ENCODE measurements at places on chromosomes 13 and 19.
A peak's percentile ranks its signal among the peaks of the same experiment; 100 is the strongest.

DNA sequence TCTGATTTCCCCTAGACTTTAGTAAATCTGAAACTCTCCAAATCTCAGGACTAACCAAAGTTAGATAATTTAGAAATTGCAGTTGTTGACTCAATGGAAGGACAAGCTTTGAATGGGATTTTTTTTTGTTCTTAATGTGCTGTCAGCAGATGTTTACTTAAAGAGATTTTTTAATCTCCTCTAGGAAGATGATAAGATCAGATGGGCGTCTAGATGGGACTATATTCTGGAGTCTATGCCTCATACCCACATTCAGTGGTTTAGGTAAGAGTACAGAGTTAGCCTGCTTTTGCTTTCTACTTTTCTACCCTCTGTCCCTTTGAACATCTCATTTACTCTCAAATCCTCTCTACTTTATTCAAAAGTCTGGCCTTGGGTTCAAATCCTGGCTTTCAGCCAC is 39.3 kb downstream of the TM9SF2 start:
- no peak for DNase-seq

DNA sequence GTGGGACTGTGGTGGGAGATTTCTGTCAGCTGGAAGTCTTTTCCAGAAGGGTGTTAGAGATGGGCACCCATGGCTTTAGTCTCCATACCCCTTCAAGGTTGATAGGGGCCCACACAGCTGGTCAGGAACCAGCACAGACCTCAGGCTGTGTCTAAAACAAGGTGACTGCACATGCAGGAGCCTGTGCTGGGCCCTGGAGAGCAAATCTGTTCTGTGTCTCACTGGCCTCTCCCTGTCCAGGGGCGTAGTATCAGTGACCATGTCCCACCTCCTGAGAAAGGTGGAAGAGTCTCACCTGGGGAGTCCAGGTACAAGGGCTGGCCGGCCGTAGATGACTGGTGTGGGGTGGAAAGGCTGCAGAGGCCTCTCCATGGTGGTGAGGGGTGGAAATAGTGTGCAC is 19.4 kb downstream of the ZNF175 start:
- no peak for DNase-seq

- DNase-seq = peak; percentile 48
These were observed 193.6 kb downstream of the RAP2A start for GRCh38 chr13:97627566-97627965.

GRCh38 chr19:7216373-7216902 is 77.8 kb downstream of the INSR start:
- no peak for DNase-seq

DNA sequence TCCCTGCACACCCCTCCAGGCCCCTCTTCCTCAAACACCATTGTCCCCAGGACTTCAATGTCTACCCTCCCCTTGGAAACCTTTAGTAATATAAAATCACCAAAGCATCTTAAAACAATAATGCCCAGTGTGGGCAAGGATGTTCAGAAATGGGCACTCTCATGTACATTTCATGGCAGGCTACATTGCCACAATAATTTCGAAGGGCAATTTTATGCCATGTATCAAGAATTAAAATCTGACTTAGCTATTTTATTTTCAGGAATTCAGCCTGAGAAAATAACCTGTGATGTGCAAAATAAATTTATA is 35.8 kb upstream of the IGSF23 start:
- no peak for DNase-seq

- DNase-seq = no peak
These were observed 9.6 kb upstream of the CYSLTR2 start for GRCh38 chr13:48644141-48644540.

- DNase-seq = no peak
These were observed 11.1 kb upstream of the SLC39A3 start for GRCh38 chr19:2750808-2751437.

GRCh38 chr19:35350591-35350990 is 2.9 kb downstream of the FFAR1 start:
- no peak for DNase-seq

DNA sequence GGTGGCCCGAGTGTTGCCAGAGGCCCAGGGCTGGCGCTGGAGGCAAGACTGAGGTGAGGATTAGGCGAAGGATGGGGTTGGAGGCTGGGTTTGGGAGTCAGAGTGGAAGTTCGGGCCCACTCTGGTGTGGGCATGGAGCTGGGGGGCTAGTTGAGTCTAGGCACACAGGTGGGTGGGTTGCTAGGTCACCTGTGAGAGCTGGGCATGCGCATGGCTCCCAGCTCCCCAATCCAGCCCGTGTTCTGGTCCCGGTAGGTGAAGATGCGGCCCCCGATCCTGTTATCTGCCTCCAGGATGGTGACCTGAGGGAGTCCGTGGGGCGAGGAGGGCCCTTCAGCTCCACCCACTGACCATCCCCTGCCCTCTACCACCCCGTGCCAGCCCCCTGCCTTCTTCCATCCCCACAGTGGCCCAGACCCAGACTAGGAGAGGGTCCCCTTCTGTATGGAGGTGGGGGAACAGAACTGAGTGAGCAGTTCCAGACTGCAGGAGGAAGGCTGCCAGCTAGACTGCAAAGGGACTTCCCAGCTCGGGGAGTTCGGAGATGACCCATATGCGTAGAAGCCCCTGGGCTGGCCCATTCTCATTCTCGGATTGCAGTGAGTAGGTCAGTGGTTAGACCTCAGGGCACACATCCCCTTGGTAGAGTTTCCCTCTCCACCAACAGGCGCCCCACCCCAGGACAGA is 1.7 kb downstream of the IL4I1 start:
- DNase-seq = no peak

DNA sequence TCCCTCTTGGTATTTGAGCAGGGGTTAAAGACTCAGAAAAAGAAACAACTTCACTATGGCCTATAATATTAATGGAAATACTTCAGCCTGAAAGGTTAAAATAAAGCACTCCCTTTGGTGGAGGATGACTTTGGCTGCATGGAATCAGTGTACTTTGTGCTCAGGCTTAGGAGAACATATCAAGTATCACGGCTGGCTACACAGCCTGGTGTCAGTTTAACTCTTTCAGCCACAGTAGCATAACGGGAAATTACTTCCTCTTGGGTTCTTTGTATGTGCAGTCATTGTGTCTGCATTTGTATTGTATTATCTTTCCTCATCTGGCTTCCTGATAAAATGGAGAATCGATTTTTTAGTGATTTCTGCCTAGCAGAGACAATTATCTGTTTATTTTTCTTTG is 239.0 kb downstream of the GGACT start:
- no peak for DNase-seq

DNA sequence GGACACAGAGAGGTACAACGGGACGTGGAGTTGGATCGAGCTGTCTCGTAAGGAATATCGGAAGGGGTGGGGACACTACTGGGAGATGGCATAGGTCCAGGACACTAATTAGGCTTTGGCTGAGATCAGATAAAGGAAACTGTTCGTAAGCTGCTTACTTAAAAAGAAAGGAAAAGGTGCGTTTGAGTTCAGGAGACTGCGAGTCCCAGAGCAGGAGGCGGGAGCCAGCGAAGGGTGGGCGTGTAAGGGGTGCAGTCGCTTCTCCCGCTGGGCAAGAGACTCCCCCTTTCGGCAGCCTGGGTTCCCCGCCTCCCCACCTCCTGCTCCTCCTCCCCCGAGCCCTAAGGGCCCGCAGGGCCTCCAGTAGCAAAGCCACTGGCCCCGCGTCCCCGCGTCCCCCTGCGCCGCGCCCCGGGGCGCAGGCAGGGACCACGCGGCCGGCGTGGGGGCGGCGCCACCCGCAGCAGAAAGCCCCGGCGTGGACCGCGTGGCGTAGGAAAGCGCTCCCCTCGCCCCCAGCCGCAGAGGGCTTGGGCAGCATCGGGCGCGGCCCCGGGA is 547 bp downstream of the ABCC4 start:
- peak; percentile 76 for DNase-seq

GRCh38 chr13:99949679-99950413 is 21.7 kb downstream of the ZIC5 start:
- no peak for DNase-seq

- no peak for DNase-seq
These were observed 25.0 kb upstream of the C1QTNF9B start for GRCh38 chr13:23922005-23922932.

DNA sequence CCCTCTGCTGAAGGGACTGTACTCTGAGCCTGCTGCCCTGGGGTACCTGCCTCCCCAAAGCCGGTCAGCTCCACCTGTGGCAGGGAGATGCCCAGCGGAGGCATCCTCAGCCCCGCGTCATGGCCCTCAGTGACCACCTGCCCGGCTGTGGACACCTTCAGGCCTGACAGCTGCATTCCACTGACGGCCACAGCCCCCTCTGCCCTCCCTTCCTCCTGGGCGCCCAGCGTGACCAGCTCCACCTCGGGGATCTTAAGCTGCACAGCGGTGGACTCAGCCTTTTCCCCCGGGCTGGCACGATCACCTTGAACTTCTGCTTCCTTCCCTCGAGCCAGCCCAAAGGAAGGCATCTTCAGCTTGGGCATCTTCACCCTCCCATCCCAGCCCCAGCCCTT is 4.8 kb upstream of the HIPK4 start:
- no peak for DNase-seq

GRCh38 chr13:42548731-42549551 is 25.0 kb upstream of the TNFSF11 start:
- DNase-seq = no peak

- DNase-seq = no peak
These were observed 99.3 kb upstream of the GJB6 start for GRCh38 chr13:20331419-20331818.

DNA sequence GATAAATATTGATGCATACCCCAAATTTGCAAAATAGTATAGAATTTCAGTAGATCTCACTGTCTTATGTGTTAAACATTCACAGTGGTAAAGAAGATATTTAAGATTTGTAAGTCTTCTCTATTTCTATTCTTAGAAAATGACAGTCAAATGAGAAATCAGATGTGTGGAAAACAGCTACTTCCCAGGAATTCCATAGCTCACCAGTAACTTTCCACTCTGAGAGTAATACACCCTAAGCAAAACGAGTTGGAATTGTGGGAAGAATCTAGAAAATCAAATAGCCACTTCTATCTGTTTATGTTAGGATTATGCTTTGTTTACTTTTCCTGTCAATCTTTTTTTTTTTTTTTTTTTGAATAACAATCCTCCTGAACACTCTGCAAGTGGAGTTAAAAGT is 69.1 kb downstream of the FLT1 start:
- no peak for DNase-seq

DNA sequence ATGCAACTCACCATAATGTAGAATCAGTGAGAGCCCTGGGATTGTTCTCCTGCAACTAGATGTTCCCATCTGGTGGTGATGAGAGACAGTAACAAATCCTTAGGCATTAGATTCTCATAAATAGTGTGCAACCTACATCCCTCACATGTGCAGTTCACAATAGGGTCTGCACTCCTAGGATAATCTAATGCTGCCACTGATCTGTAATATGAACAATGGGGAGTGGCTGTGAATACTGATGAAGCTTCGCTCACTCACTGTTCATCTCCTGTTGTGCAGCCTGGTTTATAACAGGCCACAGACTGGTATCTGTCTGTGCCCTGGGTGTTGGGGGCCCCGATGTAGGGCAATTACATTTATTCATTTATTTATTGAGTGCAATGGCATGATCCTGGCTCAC is 86.9 kb downstream of the ZNF254 start:
- DNase-seq = no peak

- DNase-seq = no peak
These were observed 10.3 kb upstream of the DACH1 start for GRCh38 chr13:71877256-71877653.

DNA sequence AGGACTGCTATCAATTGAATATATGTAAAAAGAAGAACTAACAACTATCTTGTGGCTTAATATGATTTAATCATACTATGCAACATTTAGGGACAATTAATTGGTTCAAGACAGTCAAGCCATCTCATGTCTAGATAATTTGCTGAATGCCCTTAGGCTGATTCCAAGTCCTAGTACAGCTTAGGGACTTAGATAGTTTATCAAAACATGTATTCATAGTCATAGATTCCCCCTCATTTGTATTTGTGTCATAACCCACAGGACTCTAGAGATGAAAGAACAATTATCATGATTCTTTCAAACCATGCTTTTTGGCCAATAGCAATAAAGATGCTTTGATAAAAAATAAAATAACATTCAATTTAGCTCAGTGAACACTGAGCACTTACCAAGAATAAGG is 607.6 kb downstream of the SLITRK1 start:
- peak; percentile 16 for DNase-seq

DNA sequence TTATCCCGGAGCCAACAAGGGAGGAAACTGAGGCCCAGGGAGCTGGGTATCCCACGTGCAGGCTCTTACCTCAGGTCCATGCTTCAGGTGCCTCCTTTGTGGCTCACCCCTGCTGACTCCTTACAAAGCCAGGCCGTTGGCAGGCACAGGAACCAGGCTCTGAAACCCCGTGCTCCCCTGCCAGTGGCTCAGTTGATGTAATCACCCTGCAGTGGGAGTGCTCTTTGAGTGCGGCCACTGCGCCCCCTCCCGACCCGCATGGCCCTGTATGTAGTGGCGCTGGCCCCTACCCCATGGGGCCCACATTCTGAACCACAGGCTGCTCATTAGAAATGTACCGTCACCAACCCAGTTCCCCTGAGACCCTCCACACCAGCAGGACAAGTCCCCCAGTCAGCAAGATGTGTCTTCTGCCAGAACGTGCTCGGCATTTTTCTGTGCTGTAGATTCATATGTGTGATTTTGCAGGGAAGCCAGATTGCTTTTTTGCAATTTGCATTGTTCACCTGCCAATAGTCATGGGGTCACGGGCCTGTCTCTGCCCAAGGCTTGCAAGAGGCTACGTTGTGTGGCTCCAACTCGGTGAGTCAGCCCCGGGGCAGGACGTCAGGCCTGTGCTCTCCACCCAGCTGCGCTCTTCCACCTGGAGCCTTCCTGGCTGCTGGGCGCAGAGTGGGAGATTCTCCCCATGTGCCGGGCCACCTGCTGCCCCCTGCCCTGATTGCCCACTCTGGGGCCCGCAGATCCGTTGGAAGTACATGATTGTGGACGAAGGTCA is 60.3 kb downstream of the SMARCA4 start:
- DNase-seq = no peak

DNA sequence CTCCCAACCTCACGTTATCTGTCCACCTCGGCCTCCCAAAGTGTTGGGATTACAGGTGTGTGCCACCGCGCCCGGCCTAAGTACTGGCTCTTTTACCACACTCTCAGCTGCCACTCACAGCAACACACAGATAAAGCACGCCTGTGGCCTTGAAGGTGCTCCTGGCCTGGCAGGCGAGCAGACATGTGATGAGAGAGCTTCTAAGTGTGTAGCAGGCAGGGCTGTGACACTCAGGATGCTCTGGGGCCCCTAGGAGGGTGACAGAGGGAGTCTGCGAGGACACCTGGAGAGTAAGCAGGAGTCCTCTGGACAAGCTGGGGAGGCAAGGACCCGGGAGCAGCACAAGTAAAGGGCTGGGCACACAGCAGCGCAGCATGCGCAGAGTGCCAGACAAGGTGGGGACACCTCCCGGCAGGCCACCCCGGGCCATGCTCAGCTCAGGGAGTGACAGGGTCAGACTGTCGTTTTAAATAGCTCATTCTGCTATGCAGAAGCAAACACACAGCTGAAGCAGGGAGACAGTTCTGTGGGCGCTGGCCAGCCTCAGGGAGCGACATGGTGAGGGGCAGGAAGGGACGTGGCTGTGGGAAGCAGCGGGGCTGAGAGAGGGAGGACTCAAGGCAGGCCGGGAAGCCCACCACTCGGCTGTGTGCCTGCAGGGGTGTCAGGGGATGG is 26.5 kb downstream of the MED26 start:
- no peak for DNase-seq

Data from EL (cell line).